ENCODE measurements at places on chromosomes 7 and 10.

DNA sequence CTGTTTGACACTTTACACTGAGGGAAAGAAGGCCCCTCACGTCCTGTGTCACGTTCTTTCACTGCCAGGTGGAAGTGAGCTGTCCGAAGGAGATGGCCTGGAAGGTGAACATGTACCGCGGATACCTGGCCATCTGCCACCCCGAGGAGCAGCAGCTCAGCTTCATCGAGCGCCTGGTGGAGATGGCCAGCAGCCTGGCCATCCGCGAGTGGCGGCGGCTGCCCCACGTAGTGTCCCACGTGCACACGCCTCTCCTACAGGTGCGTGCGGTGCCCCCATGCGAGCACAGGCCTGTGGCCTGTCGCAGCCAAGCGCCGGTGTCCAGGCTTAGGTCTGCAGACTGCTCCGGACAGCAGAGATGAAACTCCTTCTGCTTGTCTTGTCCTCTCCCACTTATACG is 103.4 kb downstream of the TRRAP start:
- H3K4me1 ChIP-seq: no peaks in the 10 kb centered on the region
- H3K4me3 ChIP-seq: no peak overlapping the region
- H3K36me3 ChIP-seq: peaks cover 7% of the 10 kb centered on the region
- no peaks in the 10 kb centered on the region for H3K27me3 ChIP-seq

- no peak overlapping the region for H3K27ac ChIP-seq
- no peaks in the 10 kb centered on the region for H3K36me3 ChIP-seq
- H3K4me3 ChIP-seq: no peak overlapping the region
- DNase-seq: peak; percentile 47
Observed at GRCh38 chr7:141158561-141158960, 84.7 kb downstream of the TMEM178B start.

DNA sequence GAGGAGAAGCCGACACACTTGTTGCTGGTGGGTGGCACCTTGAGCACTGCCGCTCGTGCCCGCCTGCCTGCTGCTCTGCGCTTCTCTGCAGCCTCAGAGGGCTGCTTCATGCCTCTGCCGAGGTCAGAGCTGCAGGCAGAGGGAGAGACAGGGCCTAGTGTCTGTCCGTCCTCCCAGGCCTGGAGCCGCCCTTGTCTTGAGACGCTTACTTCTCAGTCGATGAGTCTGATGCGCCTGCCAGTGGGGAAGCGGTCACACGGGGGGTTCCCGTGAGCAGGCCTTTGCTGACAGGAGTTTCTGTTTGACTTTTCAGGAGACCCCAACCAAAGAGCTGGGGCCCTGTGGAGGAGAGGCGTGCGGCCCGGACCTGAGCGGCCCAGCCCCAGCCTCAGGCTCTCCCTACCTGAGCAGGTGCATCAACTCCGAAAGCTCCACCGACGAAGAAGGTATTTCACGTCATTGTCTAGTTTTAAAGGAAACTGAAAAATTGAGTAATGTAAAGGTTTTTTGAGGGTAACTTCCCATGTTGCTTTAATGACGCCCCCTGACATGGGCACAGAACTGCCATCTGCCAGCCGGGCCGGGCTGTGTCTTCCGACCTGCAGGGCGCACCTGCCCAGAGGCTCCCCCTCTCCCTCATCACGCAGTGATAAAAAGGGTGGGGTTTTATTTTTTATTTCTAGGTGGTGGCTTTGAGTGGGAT is 7.8 kb upstream of the BHLHA15 start:
- no peaks in the 10 kb centered on the region for H3K36me3 ChIP-seq
- H3K4me1 ChIP-seq: no peaks in the 10 kb centered on the region
- no peaks in the 10 kb centered on the region for H3K27me3 ChIP-seq
- no peak overlapping the region for H3K27ac ChIP-seq
- DNase-seq: no peak

GRCh38 chr10:43205681-43206390 is 61.0 kb downstream of the RASGEF1A start:
- DNase-seq: no peak
- H3K27ac ChIP-seq: peak overlapping the region; percentile 90
- no peak overlapping the region for H3K4me3 ChIP-seq
- H3K4me1 ChIP-seq: peaks cover 42% of the 10 kb centered on the region
- H3K36me3 ChIP-seq: no peaks in the 10 kb centered on the region

DNA sequence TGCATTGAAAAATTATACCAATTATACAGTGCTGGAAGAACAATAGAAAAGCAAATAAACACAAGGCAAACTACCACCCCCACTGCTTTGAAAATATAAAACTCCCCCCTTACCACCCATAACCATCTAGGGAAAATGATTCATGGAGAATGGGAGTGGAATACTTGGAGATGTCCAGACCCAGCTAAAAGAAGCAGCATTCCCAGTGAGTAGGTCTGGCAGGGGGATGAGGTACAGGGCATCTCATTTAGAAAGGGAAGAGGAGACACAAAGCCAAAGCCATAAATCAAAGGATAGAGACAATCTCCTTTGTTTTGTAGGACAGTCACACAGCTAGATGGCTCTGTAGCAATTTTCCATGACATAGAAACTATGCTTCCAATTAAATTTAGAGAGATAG is 36.0 kb upstream of the DGKI start:
- no peak overlapping the region for H3K27ac ChIP-seq
- H3K36me3 ChIP-seq: no peaks in the 10 kb centered on the region
- no peak for DNase-seq

DNA sequence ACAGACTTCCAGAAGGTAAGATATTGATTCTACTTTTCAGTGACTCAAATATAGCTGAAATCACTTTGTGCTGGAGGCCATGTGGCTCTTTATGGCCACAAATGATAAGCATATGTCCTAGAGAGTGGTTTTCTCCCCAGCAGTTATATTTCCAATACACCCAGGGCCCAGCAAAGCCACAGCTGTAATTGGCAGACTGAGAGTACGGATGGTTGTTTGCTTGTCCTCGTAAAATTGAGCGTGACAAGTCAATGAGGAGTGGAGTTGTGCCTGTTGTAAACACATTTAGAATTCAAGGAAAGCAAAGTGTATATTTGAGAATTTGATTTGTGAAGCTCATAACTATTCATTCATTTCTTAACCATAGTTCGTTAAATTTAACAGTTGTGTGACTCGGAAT is 201.8 kb downstream of the LHFPL3 start:
- H3K4me3 ChIP-seq: no peak overlapping the region
- H3K36me3 ChIP-seq: no peaks in the 10 kb centered on the region
- no peaks in the 10 kb centered on the region for H3K27me3 ChIP-seq
- H3K4me1 ChIP-seq: no peaks in the 10 kb centered on the region

GRCh38 chr10:87752566-87752965 is 65.5 kb downstream of the ATAD1 start:
- H3K27me3 ChIP-seq: no peaks in the 10 kb centered on the region
- DNase-seq: no peak
- no peak overlapping the region for H3K27ac ChIP-seq

- peaks cover 6% of the 10 kb centered on the region for H3K27me3 ChIP-seq
- no peaks in the 10 kb centered on the region for H3K4me1 ChIP-seq
- no peak for DNase-seq
- H3K27ac ChIP-seq: no peak overlapping the region
- no peak overlapping the region for H3K4me3 ChIP-seq
- H3K36me3 ChIP-seq: no peaks in the 10 kb centered on the region
Observed at GRCh38 chr7:23467291-23467805, 2.9 kb downstream of the IGF2BP3 start.

- H3K4me3 ChIP-seq: no peak overlapping the region
- H3K4me1 ChIP-seq: no peaks in the 10 kb centered on the region
- H3K27me3 ChIP-seq: no peaks in the 10 kb centered on the region
- no peaks in the 10 kb centered on the region for H3K36me3 ChIP-seq
- no peak overlapping the region for H3K27ac ChIP-seq
- no peak for DNase-seq
Observed at GRCh38 chr10:111303887-111304286, 227.1 kb downstream of the ADRA2A start.

DNA sequence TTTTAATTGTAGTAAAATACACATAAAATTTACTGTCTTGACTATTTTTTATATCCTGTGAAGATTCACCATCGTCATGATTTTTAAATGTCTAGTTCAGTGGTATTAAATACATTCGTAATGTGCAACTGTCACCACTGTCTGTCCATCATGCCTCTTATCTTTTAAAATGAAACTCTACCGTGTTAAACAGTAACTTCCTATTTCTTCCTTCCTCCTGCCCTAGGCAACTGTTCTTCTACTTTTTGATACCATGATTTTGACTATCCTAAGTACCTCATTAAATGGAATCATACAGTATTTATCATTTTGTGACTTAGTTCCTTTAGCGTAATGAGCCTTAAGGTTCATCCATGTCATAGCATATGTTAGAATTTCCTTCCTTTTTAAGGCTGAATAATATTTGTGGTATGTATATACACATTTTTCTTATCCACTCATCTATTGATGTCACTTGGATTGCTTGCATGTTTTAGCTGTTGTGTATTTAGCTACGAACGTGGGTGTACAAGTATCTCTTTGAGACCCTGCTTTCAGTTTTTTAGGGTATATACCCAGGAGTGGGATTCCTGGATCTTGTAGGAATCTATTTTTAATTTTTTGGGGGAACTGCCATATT is 13.5 kb downstream of the SLK start:
- no peak for DNase-seq
- no peak overlapping the region for H3K4me3 ChIP-seq
- H3K4me1 ChIP-seq: no peaks in the 10 kb centered on the region
- H3K36me3 ChIP-seq: no peaks in the 10 kb centered on the region
- no peak overlapping the region for H3K27ac ChIP-seq

GRCh38 chr10:102010961-102011360 is 45.0 kb downstream of the ARMH3 start:
- H3K36me3 ChIP-seq: no peaks in the 10 kb centered on the region
- no peaks in the 10 kb centered on the region for H3K4me1 ChIP-seq
- no peak overlapping the region for H3K27ac ChIP-seq
- H3K27me3 ChIP-seq: no peaks in the 10 kb centered on the region
- no peak overlapping the region for H3K4me3 ChIP-seq

DNA sequence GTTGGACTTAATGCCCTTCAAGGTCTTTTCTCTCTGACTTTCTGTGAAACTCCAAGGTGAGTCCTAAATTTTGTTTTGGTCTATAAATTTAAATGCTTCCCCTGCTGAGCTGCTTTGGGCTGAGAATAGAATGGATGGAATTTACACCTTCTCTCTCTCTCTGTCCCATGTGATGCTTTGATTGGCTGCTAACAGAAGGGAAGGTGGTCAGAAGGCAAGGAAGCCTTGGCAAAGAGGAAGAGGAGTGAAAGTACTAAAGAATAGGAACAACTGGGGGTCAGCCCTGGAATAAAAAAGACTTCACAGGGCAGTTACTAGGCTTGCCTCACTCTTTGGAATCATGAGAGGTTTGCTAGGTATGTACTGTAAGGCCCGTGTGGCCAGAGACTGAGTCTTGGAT is 260.2 kb downstream of the AUTS2 start:
- no peak overlapping the region for H3K4me3 ChIP-seq
- no peak for DNase-seq
- H3K4me1 ChIP-seq: no peaks in the 10 kb centered on the region
- no peaks in the 10 kb centered on the region for H3K36me3 ChIP-seq

- H3K4me1 ChIP-seq: peaks cover 26% of the 10 kb centered on the region
- no peaks in the 10 kb centered on the region for H3K27me3 ChIP-seq
- DNase-seq: peak; percentile 33
- H3K27ac ChIP-seq: peak overlapping the region; percentile 100
- no peaks in the 10 kb centered on the region for H3K36me3 ChIP-seq
- H3K4me3 ChIP-seq: peak overlapping the region; percentile 60
Observed at GRCh38 chr10:101000127-101000914, 713 bp downstream of the LZTS2 start.

DNA sequence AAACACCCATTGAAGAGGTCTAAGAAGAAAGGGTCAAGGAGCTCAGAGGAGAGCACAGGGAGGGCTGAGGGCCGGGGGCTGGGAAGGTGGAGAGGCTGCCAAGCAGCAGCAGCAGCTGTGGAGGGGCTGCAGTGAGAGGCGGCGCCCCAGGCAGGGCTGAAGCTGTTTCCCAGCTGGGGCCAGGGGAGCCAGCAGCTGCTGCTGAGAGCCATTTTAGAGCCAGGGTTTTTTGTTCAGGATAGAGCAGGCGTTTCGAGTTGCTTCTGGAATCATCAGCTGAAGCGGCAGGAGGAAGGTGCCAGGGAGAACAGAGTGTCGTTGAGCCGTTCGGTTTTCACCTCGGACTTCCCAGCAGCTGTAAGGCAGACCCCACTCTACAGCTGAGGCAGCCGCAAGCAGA is 62.7 kb downstream of the LANCL2 start:
- no peak for DNase-seq
- H3K4me1 ChIP-seq: no peaks in the 10 kb centered on the region
- H3K27me3 ChIP-seq: no peaks in the 10 kb centered on the region
- H3K4me3 ChIP-seq: no peak overlapping the region
- no peak overlapping the region for H3K27ac ChIP-seq
- peaks cover 52% of the 10 kb centered on the region for H3K36me3 ChIP-seq

DNA sequence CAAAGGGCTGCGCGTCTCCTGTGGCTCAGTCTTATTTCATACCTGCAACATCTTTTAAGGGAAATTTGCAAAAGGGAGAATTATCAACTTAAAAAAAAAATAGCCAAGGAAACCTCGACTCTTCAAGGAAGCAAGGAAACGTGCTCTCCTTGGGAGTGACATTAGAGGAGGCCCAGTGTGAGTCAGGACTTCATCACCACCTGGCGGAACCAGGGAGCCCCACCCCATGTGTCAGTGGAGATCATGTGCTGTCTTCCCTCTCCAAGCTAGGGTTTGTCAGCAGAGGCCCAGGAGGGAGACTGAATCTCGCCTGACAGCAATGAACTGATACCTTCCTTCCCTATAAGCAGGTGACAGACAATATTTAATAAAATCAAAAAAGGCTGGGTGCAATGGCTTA is 28.9 kb downstream of the POR start:
- DNase-seq: no peak
- no peak overlapping the region for H3K27ac ChIP-seq
- no peak overlapping the region for H3K4me3 ChIP-seq
- no peaks in the 10 kb centered on the region for H3K27me3 ChIP-seq
- H3K4me1 ChIP-seq: no peaks in the 10 kb centered on the region

- H3K27ac ChIP-seq: no peak overlapping the region
- no peaks in the 10 kb centered on the region for H3K36me3 ChIP-seq
- no peaks in the 10 kb centered on the region for H3K4me1 ChIP-seq
- no peak for DNase-seq
- H3K27me3 ChIP-seq: peaks cover 30% of the 10 kb centered on the region
Observed at GRCh38 chr10:98030991-98031431, 590 bp upstream of the CRTAC1 start.

DNA sequence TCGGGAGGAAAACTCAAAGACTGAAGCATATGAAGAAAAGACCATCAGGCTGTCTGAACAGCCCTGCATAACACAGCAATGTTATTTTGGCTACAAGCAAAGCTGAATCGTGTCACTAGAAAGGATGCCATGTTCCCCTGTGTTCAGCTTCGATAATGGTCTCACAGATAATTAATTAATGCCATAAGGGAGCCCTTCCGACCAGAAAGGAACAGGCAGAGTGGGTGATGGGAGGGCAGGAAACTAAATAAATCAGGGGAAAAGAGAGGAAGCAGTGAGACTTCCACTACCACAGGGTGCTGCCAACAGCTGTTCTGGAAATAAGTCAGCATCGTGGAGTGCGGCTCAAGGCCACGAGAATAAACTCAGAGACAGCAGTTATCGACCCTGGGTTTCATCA is 3.2 kb downstream of the PTPRN2 start:
- no peak for DNase-seq
- no peaks in the 10 kb centered on the region for H3K36me3 ChIP-seq
- H3K4me1 ChIP-seq: peaks cover 27% of the 10 kb centered on the region
- no peak overlapping the region for H3K27ac ChIP-seq
- peaks cover 41% of the 10 kb centered on the region for H3K27me3 ChIP-seq

- no peaks in the 10 kb centered on the region for H3K27me3 ChIP-seq
- no peak overlapping the region for H3K27ac ChIP-seq
- H3K36me3 ChIP-seq: no peaks in the 10 kb centered on the region
- no peak for DNase-seq
Observed at GRCh38 chr7:12067156-12067831, 143.8 kb upstream of the TMEM106B start.

- peaks cover 4% of the 10 kb centered on the region for H3K4me1 ChIP-seq
- H3K27ac ChIP-seq: no peak overlapping the region
- no peak overlapping the region for H3K4me3 ChIP-seq
- no peaks in the 10 kb centered on the region for H3K27me3 ChIP-seq
- DNase-seq: no peak
Observed at GRCh38 chr10:77248104-77248790, 389.4 kb downstream of the KCNMA1 start.
